Mucosa of gallbladder (tissue), 1 donor: ENCODE measurements at places on chromosomes 13 and 19. TPM values are rescaled to one million over a fixed set of nuclear protein-coding genes. Genes with fewer than 3 reads are reported as not detected.

DNA sequence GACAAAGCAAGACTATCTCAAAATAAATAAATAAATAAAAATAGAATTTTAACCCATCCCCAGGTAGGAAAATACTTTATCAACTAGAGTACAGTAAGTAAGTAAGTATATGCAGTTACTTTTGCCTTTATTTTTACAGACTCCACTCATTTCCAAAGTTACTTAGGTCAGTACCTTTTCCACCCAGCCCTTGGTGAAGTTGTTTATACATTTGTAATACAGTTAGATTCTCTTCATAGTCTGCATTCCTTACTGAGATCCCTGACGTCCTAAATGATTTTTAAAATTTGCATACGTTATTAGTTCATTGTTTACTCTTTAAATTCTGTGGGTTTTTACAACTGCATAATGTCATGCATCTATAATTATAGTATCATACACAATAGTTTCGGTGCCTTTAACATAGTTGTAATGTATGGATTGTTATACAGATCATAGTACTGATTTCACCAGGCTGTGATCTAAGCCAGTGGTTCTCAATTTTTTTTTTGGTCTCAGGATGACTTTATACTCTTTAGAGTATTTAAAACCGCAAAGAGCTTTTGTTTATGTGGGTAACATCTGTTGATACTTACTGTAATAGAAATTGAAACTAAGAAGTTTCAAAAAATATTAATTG lies 10.4 kb downstream of the SETDB2 start:
- DNase-seq, result no peak

ZNF71 gene
- 8.1 TPM for total RNA-seq

GRCh38 chr19:45469945-45470761 lies 2.4 kb downstream of the FOSB start:
- DNase-seq, result no peak

- DNase-seq, result no peak
These were observed 251.9 kb downstream of the COL4A1 start for GRCh38 chr13:110055089-110055488.

- no peak for DNase-seq
These were observed 21.1 kb downstream of the ZNF274 start for GRCh38 chr19:58203814-58204475.

PSG7 gene
- not detected for total RNA-seq

DNA sequence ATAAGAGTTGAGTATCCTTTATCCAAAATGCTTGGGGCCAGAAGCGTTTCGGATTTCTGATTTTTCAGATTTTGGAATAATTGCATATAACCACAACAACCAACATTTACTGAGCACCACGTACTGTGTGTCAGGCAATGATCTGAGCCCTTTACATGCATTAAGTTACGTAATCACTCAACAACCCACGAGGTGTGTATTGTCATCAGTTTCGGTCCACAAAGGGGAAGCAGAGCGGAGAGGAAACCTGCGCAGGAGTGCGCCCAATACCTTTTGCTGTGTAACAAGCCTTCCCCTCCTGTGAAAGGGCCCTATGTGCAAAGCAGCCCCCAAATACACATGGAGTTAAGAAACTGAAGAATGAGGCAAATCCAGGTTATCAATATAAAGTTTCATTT lies 20.7 kb upstream of the NLRP12 start:
- no peak for DNase-seq

DMAC2 gene
- 45.0 TPM for total RNA-seq

GRCh38 chr19:48230555-48231129 lies 25.1 kb downstream of the CARD8 start:
- no peak for DNase-seq

- no peak for DNase-seq
These were observed 58.7 kb upstream of the NBEA start for GRCh38 chr13:34883396-34883795.

- DNase-seq, result no peak
These were observed 43.5 kb upstream of the SERTM1 start for GRCh38 chr13:36630181-36630803.

DNA sequence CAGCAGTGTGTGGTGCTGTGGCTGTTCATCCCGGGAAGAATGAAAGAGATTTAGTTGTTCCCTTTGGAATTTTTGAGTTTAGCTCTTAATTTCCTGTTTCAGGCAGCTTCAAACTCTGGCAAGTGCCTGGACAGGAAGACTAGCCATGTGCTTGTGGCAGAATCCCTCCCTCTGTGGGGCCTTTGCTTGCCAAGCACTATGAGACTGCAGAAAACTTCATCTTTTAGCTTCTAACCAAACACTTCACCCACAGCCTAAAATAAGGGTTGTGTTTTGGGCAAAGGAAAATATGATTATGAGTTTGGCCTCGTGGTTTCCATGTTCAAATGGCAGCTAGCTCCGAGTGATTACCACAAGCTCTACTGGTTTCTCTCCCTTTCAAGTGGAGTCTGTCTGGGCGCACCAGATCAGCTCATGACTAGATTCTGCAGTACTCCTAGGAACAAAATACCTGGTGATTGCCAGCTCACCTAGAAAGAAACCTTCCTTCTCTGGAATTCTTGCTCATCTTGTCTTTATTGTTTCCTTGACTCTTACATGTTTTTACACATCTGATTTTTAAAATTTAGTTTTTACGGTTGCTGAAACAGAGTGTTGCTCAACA lies 707.5 kb downstream of the SLITRK6 start:
- DNase-seq, result no peak

JSRP1 gene
- total RNA-seq, result 0.17 TPM

STARD13 gene
- total RNA-seq, result 36.1 TPM

DNA sequence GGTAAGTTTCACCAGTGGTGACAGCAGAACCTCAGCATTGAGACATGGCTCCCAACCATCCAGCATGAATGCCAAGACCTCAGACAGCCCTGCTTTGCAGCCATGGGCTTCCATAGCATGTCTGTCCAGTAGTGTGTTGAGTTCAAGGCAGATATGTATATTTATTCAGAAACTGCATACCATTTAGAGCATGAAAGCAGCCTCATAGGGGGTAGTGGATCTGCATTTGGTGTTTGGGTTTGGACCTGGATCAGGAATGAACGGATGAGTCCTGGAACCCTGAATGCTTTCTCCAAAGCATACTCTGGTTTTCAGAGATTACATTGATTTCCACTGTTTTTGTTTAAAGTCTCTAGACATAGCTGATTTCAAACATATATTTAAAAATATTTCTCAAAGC lies 114.3 kb downstream of the ESD start:
- no peak for DNase-seq

DNA sequence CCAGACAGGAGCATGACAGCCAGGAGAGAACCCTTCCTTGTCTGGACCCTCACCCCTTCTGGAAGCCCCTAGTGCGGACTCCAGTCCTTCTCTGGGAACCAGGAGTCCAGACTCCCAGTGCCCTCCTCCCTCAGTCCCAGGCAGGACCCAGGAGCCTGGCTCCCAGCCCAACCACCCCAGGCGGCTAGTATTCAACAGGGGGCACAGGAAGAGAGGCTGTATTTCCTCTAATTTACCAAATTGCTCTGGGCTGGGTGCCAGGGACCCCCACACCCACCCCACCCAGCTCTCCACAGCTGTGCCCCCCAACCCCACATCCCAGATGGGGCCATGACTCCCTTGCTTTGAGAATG lies 3.3 kb downstream of the GRIN2D start:
- no peak for DNase-seq

DNA sequence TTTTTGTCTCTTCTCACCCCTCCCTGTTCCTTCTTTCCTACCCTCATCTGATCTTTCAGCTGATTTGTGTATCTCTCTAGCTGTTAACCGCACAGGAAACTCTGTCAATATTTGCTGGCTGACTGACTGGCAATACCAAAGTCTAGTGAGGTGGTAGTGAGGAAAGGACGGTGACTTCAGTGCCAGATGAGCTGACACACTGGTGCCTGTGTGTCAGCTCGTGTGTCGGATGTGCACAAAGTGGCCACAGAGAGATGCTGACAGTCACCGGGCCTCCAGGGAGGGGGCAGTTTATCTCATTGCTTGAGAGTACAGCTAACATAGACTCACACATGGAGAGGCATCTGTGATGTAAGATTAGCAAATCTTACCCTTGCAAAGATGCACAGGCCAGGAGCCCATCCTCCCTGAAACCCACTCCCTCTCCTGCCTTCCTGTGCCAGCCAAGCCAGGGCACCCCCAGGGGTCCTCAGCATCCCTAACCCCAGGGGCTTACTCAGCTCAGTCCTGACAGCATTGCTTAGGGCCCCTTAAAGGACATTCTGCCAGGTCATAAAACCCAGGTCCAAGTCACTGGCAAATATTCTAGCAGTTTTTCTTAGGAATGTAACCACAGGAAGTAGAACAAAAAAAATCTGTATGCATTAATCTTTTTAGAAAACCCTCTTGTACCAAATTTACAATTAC lies 80.2 kb downstream of the SHISA2 start:
- no peak for DNase-seq

DNA sequence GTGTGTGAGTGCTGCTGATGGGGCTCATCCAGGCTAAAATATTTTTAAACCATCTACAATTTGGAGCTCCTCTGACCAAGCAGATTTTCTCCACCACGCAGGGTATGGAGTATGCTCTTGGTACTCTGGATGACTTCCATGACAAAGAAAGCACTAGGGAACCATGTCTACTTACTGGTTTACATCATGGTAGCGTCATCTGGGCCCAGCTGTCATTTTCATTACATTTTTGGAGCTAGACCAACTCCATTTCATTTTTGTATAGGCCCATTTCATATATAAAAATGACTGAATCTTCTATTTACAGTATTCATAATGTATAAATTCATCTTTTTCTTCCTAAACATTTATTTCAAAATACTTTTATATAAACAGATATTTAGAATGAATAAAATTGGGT lies 184.4 kb downstream of the DNAJC3 start:
- DNase-seq, result no peak

CNN1 gene
- 1,051 TPM for total RNA-seq

CEACAM21 gene
- total RNA-seq, result 2.4 TPM

FREM2 gene
- 16.0 TPM for total RNA-seq

- no peak for DNase-seq
These were observed 2.0 kb downstream of the KXD1 start for GRCh38 chr19:18559685-18560084.

FCGBP gene
- 4,969 TPM for total RNA-seq

GRCh38 chr19:27777242-27777641 lies 1435.7 kb downstream of the UQCRFS1 start:
- no peak for DNase-seq

DNA sequence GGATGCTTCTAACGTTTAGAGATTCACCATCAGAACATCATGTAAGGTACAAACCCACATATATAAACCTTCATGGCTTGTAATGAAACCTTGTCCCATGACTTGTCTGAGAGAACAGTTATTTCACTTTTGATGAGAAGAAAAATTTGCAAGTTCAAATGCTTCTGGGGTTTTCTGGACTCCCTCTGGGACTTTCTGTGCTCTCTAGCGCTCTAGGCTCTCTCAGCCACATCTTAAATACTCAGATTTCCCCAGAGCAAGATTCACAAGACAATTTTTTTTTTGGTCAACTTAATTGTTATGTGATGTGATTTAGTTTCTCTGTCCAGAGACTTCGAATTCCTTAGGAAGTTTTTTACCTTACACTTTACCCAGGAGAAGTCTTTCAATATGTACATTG lies 282.8 kb upstream of the EDNRB start:
- DNase-seq, result no peak

DNA sequence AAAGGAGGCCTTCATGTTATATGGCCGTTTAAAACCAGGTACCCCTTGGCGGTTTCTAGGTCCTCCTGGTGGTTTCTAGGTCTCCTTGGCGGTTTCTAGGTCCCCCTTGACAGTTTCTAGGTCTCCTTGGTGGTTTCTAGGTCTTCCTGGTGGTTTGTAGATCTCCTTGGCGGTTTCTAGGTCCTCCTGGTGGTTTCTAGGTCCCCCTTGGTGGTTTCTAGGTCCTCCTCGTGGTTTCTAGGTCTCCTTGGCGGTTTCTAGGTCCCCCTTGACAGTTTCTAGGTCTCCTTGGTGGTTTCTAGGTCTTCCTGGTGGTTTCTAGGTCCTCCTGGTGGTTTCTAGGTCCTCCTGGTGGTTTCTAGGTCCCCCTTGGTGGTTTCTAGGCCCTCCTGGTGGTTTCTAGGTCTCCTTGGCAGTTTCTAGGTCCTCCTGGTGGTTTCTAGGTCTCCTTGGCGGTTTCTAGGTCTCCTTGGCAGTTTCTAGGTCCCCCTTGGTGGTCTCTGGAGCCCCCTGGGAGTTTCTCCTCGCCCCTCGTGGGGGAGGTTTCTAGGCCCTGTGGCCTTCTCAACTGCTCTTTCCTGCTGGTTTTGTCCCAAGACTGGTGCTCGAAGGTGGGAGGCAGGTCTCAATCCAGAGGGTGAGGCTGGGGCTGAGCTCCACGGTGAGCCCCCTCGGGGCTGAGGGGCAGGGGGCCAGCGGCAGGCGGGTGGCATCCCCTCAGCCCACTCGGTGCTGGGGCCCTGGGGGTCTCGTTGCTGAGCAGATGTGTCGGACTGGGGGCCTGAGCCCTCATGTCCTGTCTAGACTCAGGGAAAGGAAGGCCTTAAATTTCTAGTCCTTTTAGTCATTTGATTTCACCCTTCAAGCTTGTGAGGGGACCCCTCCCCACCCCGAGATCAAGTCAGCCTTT lies 8.0 kb downstream of the HCN2 start:
- no peak for DNase-seq

DNA sequence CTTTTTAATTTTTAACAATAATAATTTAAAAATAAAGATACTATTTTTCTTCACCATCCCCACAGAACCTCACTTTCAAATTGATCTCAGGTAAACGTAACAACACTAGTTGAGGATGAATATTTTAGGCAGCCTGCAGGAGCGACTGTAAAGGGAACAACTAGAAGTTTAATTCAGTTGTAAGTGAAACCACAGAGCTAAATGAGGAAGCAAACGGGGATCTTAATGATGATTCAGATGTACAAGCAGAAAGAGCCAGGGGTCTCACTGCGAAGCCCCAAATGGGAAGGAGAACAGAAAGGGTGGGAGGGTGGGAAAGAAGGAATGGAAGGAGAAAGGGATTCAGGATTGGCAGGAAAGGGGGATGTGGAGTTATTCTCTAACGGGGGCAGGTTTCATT lies 54.6 kb upstream of the RAP2A start:
- no peak for DNase-seq

GRCh38 chr19:3114811-3115210 lies 20.6 kb downstream of the GNA11 start:
- DNase-seq, result no peak

EFNB2 gene
- 12.9 TPM for total RNA-seq

- no peak for DNase-seq
These were observed 16.4 kb downstream of the SIX5 start for GRCh38 chr19:45752639-45753038.

- no peak for DNase-seq
These were observed 19.5 kb downstream of the NUFIP1 start for GRCh38 chr13:44969551-44970484.
